ENCODE measurements at places on chromosomes 3 and 15.

- no peak for DNase-seq
These were observed 61.4 kb downstream of the CCDC54 start for GRCh38 chr3:107438671-107439070.

DNA sequence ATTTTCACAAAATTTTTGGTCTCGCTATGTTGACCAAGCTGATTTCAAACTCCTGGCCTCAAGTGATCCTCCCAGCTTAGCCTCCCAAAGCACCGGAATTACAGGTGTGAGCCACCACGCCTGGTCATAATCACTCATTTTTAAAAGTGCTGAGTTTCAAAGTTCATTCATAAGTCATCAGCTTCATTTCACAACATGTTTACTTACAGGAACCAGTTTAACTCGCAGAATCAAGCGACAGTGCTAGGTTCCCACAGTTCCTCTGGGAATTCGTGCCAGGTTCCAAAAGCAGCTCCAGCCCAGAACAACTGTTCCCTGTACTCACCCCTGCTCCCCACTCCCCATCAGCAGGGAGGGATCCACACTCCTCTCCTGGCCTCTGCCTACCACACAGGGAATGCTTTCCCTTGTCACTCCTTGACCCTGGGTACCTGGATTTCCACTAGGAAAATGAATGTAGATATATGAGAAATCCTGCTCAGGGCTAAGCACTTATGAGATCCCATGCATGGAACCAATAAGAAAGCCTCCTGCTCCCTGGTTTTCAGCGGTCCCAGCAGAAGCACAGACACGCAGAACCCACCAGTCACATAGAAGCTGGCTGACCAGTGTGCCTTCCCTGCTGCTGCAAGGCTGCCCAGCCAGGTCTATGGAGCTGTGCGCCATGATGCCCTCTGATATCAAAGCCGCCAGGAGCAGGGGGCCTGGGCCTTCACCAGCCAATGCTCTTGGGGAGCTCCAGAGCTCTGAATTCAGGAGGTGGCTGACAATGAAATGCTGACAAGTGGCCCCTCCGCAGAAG lies 72.3 kb downstream of the ITGB5 start:
- no peak for DNase-seq

DNA sequence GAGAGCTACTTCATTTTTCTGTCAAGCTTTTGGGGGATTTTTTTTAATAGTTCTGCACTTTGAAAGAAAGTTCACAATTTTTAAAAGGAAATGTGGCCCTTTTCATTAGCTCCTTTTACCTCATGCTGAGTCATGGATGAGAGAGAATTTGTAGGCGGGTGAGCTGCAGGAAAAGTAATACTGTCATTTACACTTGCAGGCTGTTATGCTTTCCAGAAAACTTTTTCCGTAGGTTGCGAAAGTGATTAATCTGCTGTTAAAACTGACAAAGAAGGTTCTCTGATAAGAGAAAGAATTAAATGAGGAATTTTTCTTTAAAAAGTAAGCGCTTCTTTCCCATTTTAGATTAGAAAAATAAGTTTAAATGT lies 430.2 kb downstream of the LPP start:
- no peak for DNase-seq

DNA sequence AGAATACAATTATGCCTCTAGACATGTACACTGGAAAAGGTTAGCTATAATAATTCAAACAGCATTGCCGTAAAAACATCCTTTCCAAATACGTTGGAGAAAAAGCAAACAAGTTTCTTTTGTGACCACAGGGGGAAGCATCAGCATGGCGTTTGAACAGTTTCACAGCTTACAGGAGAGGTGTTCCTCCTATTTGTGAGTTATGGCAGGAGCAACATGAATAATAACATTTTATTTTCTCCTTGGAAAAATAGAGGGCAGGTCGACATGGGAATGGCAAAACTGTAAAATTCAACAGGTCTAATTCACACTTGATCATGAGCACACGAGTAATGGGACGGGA lies 39.7 kb upstream of the GADL1 start:
- no peak for DNase-seq

GRCh38 chr3:129413687-129414506 lies 14.5 kb downstream of the EFCAB12 start:
- DNase-seq, result no peak

- DNase-seq, result no peak
These were observed 85.2 kb upstream of the CCDC39 start for GRCh38 chr3:180764481-180764880.

DNA sequence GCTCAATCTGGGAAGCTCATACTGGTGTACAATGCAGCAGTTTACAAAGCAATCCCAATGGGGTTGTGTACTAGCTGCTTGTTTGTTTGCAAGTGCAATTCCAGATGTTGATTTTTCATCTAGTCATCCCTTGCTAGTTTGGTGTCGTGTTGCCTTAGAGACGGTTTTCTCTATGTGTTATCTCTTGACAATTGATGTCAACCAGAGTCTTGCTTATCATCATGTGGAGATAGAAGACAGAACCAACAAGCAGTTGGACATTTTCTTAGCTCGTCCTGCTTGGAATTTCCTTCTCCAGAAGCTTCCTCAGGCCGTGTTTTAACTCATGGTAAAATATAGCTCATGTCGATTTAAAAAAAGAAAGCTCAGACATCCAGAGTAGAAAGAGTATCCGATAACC lies 262.0 kb upstream of the KCNH8 start:
- DNase-seq, result no peak

GRCh38 chr15:64878705-64879104 lies 33.0 kb upstream of the ANKDD1A start:
- no peak for DNase-seq

GRCh38 chr15:90545095-90545494 lies 15.4 kb downstream of the CRTC3 start:
- no peak for DNase-seq

DNA sequence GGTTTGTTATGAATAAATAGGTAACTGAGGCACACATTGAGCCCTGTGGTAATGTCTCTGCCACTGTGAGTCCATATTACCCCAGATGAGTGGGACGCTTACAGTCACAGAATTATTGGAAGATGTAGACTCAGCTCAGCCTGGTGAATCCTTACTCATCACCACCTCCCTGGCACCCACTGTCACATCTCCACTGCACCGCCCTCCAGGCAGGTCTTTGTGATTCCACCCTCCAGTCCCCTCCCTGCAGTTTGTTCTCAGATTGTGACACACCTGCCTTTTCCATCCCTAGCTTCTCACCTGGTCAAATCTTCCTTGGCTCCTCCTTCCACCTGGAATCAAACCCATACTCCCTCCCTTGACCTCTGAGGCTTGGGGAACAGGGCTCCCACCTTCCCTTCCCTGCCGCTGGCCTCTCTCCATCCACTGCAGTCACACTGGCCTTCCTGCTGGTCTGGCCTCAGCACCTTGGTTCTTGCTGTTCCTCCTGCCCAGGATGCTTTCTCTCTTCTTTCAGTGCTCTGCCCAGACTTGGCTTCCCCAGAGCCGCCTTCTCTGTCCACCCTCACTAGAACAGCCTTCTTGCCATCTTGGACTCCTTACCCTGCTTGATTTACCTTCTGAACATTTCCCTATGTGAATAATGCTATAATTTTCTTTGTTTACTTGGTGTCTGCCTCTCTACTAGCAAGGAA lies 9.4 kb downstream of the SLC6A20 start:
- no peak for DNase-seq

GRCh38 chr3:9339761-9340471 lies 22.9 kb upstream of the THUMPD3 start:
- no peak for DNase-seq

DNA sequence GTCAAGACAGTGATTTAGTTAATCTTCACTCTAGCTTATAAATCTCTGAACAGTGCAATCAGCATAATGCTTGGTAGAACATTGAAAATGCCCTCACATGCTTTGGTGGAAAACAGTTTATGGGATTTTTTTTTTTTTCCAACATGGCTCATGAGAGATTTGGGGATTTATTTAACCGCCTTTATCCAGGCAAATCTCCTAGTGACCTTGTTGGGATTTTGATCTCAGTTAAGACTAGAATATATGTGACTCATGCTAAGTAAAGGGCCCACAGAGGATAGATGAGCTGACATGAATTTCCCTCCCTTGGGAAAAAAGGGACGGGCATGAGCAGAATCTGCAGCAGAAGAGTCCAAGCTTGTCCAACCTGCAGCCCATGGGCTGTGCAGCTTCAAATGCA lies 18.7 kb downstream of the LRTM1 start:
- DNase-seq, result no peak
